ENCODE measurements at places on chromosomes 2 and 18.

GRCh38 chr2:122180972-122181371, 425.5 kb downstream of the TSN start:
- H3K4me1 ChIP-seq = no peaks in the 10 kb centered on the region
- no peak overlapping the region for H3K4me3 ChIP-seq
- DNase-seq = no peak

- no peak overlapping the region for H3K27ac ChIP-seq
- no peak overlapping the region for H3K4me3 ChIP-seq
- H3K36me3 ChIP-seq = no peaks in the 10 kb centered on the region
- H3K4me1 ChIP-seq = no peaks in the 10 kb centered on the region
- no peaks in the 10 kb centered on the region for H3K27me3 ChIP-seq
These were observed 179.4 kb upstream of the ZFP36L2 start for GRCh38 chr2:43405829-43406228.

DNA sequence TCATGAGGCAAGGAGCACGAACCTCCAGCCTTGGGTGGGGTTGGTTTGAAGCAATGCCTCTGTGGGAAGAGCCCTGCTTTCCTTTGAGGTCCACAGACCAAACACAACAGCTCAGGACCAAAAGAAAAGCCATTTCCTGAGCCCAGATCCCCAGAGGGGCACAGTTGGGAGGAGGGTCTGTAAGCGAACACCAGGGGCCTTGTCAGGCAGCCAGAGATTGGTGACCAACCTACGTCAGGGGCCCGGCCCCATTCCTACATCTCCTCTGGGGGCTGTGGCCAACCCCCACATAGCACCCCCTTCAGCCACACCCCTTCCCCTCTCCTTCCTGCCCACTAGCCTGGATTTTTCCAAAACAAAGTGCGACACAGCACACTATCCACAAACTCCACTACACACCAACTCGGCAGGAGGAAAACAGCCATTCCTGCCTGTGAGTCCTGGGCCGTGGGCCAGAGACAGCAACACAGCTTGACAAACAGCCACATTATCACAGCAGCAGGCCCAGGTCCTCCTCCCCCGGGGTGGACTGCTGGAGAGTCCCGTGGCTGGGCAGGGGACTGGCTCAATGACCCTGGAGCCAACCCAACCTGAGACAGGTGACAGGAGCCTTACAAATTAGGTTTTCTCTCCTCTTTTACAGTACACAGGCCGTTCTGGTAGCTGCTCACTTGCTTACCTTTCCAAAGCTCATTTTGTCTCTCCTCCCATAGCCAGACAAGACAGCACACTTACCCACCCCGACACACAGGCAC, 98.8 kb downstream of the TNS1 start:
- H3K27me3 ChIP-seq = no peaks in the 10 kb centered on the region
- DNase-seq = peak; percentile 47
- H3K36me3 ChIP-seq = no peaks in the 10 kb centered on the region

GRCh38 chr2:240227538-240228428, 87.3 kb upstream of the OTOS start:
- DNase-seq = no peak
- H3K4me3 ChIP-seq = no peak overlapping the region
- H3K36me3 ChIP-seq = no peaks in the 10 kb centered on the region
- peaks cover 4% of the 10 kb centered on the region for H3K4me1 ChIP-seq
- H3K27me3 ChIP-seq = no peaks in the 10 kb centered on the region
- H3K27ac ChIP-seq = no peak overlapping the region

DNA sequence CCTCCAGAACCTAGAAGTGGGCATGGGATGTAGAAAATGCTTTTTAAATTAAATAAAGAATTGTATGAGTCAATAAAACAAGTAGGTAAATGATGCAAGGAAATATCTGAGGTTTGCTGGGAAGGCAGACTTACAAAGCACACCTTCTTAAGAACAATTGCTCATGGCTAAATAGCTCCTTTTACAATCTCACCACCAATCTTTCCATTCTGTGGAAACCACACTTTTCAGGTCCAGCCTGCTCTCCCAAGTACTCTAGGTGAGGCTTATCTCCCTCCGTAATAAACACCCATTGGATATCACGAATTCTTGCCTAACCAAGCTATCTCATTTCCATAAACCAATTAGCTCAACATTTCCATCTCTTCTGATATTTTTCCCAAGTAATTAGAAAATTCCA, 91.5 kb upstream of the SLC8A1 start:
- no peak for DNase-seq
- H3K4me3 ChIP-seq = no peak overlapping the region
- no peaks in the 10 kb centered on the region for H3K4me1 ChIP-seq
- no peaks in the 10 kb centered on the region for H3K36me3 ChIP-seq
- H3K27me3 ChIP-seq = no peaks in the 10 kb centered on the region

DNA sequence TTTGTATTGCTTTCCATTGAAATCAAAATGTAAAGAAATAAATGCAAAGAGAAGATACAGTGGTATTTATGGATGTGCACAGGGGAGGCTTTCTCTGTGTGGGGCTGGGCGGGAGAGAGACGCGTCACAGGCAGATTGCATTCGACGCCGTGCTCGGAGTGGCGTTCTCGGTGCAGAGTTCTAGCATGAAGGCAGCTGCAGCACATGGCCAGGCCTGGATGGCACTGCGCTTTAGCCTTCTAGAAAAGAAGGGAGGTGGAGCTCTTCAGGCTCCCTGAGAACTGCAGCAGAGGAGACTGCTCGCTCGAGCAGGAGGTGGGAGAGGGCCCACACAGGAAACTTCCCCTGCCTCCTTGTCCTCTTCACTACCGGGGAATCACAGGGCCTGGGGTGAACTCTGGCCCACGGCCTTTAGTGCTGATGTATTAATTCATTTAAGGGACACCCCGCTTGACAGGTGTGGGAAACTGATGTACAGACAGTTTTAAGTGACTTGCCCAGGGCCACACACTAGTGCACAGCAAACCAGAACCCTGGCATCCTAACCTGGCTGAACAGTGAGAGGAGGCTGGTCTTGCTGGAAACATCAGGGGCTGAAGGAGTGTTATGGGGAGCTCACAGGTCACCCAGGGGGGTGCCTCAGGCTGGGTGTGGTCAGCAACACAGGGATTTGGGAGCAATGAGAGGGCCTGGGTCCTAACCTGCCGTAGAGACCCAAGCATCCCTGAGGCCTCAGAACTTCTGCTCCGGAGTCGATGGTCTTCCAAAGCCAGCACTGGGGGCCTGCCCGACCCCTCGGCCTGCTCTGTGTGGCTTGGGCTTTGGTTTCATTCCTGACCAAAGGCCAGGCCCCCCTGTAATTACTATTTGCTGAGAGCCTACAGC, 199.9 kb downstream of the HDAC4 start:
- no peaks in the 10 kb centered on the region for H3K27me3 ChIP-seq
- no peak for DNase-seq
- H3K36me3 ChIP-seq = peaks cover 14% of the 10 kb centered on the region

DNA sequence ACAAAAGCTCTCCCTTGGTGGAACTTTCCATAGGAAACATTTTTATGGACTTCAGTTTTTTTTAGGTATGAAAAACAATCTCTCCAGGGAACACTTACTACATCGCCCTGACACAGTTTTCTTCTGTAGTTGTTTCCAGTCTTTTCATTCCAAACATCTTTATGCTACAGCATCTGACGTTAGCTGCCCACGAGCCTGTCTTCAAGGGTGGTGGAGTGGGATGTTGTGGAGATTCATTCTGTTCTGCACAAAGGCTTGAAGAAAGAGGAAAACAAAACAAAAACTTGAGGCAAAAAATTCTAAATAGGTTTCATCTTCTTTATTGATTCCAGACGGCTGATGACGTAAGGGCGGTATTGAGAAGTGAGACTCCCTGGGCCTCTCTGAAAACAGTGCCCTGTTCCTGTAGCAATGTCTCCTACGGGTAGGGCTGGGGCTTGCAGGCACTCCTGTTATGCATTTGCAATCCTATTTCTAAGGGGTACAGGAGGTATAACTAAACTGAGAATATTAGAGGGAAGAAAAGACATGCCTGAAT, 375.0 kb downstream of the RNF144A start:
- no peak overlapping the region for H3K4me3 ChIP-seq
- no peak for DNase-seq
- H3K27ac ChIP-seq = no peak overlapping the region
- H3K36me3 ChIP-seq = no peaks in the 10 kb centered on the region
- no peaks in the 10 kb centered on the region for H3K27me3 ChIP-seq
- no peaks in the 10 kb centered on the region for H3K4me1 ChIP-seq

- H3K36me3 ChIP-seq = no peaks in the 10 kb centered on the region
- H3K4me3 ChIP-seq = no peak overlapping the region
- no peaks in the 10 kb centered on the region for H3K27me3 ChIP-seq
- no peak for DNase-seq
- H3K4me1 ChIP-seq = no peaks in the 10 kb centered on the region
These were observed 76.1 kb upstream of the CCDC85A start for GRCh38 chr2:56107502-56108220.
